Spinal cord (tissue), 10 donors: ENCODE measurements at places on chromosomes 2 and 18. TPM values are rescaled to one million over a fixed set of nuclear protein-coding genes. Genes with fewer than 3 reads are reported as not detected.
A peak's percentile ranks its signal among the peaks of the same experiment; 100 is the strongest.

DNA sequence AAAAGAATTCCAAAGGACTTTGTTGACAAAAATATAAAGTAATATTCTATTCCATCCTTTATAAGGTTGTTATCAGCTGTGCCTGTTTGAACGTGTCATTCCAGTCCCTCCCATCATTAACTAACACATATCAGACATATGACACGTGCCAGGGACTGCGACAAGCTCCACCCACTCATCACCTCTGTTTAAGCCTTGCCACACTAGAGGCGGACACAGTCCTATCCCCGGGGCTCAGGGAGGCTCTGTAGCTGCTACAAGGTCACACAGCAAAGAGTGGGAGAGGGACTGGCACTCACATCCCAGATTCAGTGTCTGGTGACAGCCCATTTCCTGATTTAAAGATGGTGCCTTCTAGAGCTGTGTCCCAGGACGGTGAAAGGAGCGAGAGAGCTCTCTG is 30.0 kb downstream of the TBC1D8 start:
- H3K27ac ChIP-seq: no peak overlapping the region
- H3K4me3 ChIP-seq: no peak overlapping the region
- no peaks in the 10 kb centered on the region for H3K27me3 ChIP-seq
- no peaks in the 10 kb centered on the region for H3K36me3 ChIP-seq

DNA sequence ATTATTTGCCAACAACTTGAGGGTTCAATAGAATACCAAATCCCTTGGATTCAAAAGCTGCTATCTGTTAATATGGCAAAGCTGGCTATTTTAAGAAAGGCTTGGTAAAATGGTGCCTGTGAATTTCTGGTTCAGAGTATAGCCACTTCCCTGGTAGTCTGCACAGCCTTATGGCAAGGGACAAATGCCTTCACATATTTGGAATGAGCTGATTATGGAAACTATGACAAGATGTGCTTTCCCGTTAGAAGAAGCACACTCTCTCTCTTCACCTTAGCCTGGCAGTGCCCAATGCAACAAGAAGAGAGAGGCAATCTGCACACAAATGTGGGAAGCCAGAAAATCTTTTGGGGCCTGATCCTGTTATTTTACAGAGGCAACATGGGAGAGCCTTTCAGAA is 47.5 kb upstream of the MAP3K20 start:
- no peak overlapping the region for H3K4me3 ChIP-seq
- no peak for DNase-seq
- peak overlapping the region; percentile 50 for H3K27ac ChIP-seq
- H3K36me3 ChIP-seq: peaks cover 9% of the 10 kb centered on the region

DNA sequence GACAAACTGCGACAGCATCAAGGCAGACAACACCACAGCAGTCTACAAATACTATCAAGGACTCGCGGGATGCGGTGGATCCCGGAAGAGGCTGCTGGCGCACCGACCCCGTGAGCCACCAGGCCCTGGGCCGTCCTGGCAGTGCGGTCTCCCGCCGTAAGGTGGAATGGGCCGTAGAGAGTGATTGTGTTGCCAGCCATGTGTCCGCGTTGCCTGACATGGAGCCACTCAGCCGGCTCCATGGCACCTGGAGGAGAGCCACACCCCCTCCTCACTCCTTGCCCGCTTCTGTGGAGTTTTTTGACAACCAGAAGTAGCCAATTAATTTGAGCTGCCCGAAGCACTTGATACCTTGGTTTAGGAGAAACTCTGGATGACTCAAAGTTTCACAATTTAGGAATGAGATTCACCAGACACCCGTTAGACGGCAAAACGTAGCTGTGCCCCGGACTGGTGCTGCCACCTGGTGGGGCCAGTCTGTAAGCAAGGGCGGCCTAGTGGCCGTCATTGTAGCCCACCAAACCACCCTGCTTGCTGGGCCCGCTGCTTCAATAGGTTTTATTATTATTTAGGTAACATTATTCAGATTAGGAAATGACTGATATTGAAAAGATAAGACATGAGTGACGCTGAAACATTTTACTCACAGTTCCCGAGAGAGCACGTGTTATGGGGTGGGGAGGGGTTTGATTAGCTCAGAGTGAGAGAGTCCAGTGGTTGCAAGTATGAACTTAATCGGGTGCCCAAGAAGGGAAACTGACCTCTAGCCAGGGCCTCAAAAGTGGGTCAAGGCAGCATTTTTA is 10.2 kb upstream of the IMP4 start:
- no peak overlapping the region for H3K27ac ChIP-seq
- peaks cover 13% of the 10 kb centered on the region for H3K4me1 ChIP-seq
- H3K4me3 ChIP-seq: no peak overlapping the region
- H3K27me3 ChIP-seq: no peaks in the 10 kb centered on the region
- H3K36me3 ChIP-seq: no peaks in the 10 kb centered on the region
- no peak for DNase-seq

- H3K36me3 ChIP-seq: no peaks in the 10 kb centered on the region
- no peaks in the 10 kb centered on the region for H3K27me3 ChIP-seq
- DNase-seq: no peak
- no peak overlapping the region for H3K4me3 ChIP-seq
- no peak overlapping the region for H3K27ac ChIP-seq
Measured at GRCh38 chr2:145277922-145278321, 758.0 kb upstream of the ZEB2 start.

DNA sequence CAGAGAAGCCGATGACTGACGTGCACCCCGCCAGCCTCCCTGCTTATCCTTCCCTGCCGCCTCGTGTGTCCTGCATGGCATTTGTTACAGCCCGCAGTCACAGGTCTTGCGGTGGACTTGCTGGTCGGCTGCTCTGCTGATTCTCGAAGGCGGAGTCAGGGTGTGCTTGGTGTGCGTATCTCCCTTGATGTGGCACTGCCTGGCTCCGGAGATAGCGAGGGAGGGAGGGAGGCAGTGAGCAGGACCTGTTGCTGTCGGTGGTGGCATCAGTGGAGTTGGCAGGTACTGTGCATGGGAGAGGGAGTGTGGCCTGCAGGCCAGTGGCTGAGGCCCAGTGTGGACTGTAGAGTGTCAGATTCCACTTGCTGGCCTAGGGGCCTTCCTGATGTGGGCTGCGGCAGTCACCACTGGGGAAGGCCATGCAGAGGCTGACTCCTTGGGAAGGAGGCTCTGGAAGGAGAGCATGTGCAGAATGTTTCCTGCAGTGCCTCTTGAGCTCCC is 198.9 kb downstream of the AGAP1 start:
- peaks cover 58% of the 10 kb centered on the region for H3K4me1 ChIP-seq
- DNase-seq: no peak
- H3K4me3 ChIP-seq: no peak overlapping the region
- no peaks in the 10 kb centered on the region for H3K27me3 ChIP-seq

DNA sequence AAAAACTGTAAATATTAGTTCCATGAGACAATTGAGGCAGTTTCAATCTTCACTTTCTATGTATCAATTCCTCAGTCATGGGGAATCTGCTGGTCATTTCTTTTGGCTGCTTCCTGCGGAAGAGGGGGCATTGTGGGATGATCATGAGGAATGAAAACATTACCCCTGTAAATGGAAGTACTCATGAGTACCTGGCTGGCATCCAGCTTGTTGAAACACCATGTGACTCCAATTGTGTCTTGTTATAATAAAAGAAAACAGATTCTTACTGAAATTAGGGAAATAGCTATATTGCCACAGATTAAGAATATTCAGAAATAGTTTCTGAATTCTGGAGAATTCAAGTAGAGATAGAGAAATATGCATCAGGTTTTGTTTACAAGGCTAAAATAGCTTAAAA is 41.6 kb upstream of the GPR39 start:
- no peaks in the 10 kb centered on the region for H3K4me1 ChIP-seq

GRCh38 chr18:75378376-75379315 is 48.9 kb downstream of the SMIM21 start:
- H3K4me3 ChIP-seq: no peak overlapping the region
- H3K36me3 ChIP-seq: no peaks in the 10 kb centered on the region
- DNase-seq: no peak
- H3K4me1 ChIP-seq: peaks cover 10% of the 10 kb centered on the region
- no peak overlapping the region for H3K27ac ChIP-seq

The CABYR gene
- 9.1 TPM for total RNA-seq

DNA sequence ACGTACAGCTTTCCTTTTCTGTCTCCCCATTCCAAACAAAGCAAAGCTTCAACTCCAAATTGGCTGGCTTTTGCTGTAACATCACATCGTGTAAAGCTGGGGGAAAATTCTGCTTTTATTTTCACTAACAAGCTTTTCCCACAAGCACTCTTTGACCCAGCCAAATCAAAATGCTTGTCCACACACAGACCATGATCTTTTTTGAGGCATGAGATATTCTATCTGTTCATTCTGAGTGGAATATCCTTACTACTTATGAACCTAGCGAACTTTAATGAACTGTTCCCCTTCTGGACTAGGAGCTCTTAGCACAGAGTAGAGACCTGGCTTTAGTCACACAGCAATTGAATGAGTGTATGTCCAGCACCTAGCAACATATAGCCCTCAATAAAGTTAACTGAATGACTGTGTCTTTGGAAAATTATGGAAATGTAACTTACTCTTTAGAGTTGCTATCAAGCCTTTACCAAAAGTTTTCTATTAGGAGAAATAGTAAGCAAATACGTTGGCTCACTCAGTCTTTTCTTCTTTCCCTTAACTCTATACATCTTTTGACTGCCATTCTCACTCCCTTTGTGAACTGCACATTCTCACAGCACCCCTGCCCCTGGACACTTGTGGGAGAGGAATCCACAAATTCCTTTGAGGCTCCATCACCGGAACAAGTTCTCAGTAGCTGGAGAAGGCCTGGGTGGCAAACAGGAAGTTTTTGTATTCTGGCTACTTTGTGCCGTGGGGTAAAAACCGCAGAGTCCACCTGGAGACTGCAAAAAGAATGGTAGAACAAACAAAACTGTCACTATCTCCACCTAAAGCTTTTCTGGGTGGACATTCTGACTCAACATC is 1.3 kb upstream of the UBE2E3 start:
- H3K4me3 ChIP-seq: peak overlapping the region; percentile 42
- H3K27me3 ChIP-seq: no peaks in the 10 kb centered on the region
- H3K36me3 ChIP-seq: no peaks in the 10 kb centered on the region
- DNase-seq: no peak
- peaks cover 3% of the 10 kb centered on the region for H3K4me1 ChIP-seq

DNA sequence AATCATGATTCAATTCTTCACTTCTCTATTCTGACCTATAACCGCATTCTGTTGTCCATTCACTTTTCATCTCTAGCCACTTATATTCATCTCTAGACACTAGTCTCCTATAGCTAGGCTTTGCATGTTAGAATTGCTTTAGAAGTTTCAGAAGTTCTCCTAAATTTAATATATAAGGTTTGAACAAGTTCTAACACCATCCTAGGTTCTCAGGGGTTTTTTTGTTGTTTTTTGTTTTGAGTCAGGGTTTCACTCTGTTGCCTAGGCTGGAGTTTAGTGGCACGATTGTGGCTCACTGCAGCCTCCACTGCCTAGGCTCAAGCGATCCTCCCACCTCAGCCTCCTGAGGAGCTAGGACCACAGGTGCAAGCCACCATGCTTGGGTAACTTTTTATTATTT is 19.9 kb downstream of the WDSUB1 start:
- peaks cover 4% of the 10 kb centered on the region for H3K36me3 ChIP-seq
- DNase-seq: no peak
- H3K4me1 ChIP-seq: no peaks in the 10 kb centered on the region
- H3K27me3 ChIP-seq: no peaks in the 10 kb centered on the region
- no peak overlapping the region for H3K4me3 ChIP-seq

The DIPK1C gene
- total RNA-seq: 19.0 TPM

GRCh38 chr2:108594982-108595464 is 60.8 kb downstream of the LIMS1 start:
- no peak for DNase-seq
- H3K4me1 ChIP-seq: no peaks in the 10 kb centered on the region
- H3K4me3 ChIP-seq: no peak overlapping the region
- no peaks in the 10 kb centered on the region for H3K27me3 ChIP-seq
- no peaks in the 10 kb centered on the region for H3K36me3 ChIP-seq
- peak overlapping the region; percentile 65 for H3K27ac ChIP-seq

DNA sequence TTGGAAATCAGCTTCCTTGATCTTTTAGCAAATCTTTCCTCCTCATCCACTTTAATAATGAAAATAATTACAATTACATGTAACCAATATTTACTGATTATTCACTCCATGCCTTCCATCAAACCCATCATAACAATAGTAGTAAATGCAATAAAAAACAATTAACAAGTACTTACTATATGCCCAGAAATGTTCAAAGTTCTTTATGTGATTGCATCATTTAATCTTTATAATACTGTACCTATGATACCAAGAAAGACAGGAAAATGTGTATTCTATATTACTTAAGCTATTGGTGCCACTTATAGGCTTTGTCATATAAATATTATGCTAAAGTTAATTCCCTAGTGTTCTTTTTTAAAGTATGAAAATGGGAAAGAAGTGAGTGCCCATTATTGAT is 210.2 kb upstream of the PKDCC start:
- no peak overlapping the region for H3K27ac ChIP-seq
- DNase-seq: no peak
- no peaks in the 10 kb centered on the region for H3K36me3 ChIP-seq
- no peak overlapping the region for H3K4me3 ChIP-seq

The TDRD15 gene
- total RNA-seq: 0.20 TPM
